Fibroblast of lung (primary cell): ENCODE measurements at places on chromosomes 1 and 21. TPM values are rescaled to one million over a fixed set of nuclear protein-coding genes. Genes with fewer than 3 reads are reported as not detected.

RASAL2 gene
- total RNA-seq: 6.4 and 11.9 TPM in 2 replicates

DNA sequence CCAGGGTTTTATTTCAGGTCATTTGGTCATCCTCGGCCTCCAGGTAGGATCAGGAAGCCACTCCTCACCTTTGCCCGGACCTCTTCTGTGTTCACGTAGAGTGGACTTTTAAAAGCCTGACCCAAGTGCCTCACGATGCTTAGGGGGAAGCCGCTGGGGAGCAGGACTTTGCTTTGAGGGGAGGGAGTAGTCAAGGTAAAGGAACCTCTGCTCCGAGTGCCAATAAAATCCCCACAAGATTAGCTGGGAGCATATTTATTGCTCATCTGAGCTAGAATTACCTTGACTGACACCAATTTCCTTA is 603 bp upstream of the DHRS3 start:
- DNase-seq: no peak

CYP4A11 gene
- total RNA-seq: not detected in 2 replicates

DNA sequence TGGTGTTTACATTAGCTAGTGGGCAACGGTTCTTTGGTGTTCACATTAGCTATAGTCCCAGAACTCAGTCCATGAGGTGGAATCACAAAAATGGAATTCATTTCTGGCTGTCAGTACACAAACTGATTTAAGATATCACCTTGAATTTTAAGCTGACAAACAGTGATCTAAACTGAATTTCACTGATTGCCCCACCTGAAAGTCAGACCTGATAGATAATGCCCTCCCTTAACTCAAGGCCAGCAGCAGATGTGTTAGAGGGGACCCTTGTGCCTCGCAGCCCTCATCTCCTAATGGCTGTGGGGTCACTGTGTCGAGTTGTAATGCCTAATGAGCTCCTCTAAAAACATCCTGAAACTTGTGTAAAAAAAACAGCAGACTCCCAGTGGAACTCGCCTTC is 8.6 kb downstream of the ARF1 start:
- DNase-seq: no peak
